ENCODE measurements at places on chromosomes 7 and 10. TPM values are rescaled to one million over a fixed set of nuclear protein-coding genes. Genes with fewer than 3 reads are reported as not detected.

The EPO gene
- 0.39 TPM for total RNA-seq

The GAD2 gene
- total RNA-seq: 19.2 TPM

The EBLN1 gene
- total RNA-seq: not detected

The NME8 gene
- total RNA-seq: not detected

The MCM10 gene
- 0.74 TPM for total RNA-seq

The MET gene
- 13.7 TPM for total RNA-seq

The MEOX2 gene
- total RNA-seq: 0.83 TPM

DNA sequence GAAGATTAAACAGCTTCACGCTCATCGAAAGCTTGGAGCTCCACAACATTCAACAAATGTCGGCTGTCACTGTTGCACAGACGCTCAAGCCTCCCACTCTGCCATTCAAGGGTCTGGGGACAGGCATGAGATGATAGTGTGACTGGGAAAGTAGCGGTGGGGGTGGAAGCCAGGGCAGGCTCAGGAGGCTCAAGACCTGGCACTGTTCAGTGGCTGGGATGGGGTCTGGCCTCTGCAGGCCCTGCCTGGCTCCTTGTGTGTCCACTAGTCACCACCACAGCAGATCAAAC, 13.5 kb upstream of the GTPBP4 start:
- no peak for DNase-seq

GRCh38 chr10:125002047-125002422, 60.1 kb downstream of the ZRANB1 start:
- peak; percentile 9 for DNase-seq

DNA sequence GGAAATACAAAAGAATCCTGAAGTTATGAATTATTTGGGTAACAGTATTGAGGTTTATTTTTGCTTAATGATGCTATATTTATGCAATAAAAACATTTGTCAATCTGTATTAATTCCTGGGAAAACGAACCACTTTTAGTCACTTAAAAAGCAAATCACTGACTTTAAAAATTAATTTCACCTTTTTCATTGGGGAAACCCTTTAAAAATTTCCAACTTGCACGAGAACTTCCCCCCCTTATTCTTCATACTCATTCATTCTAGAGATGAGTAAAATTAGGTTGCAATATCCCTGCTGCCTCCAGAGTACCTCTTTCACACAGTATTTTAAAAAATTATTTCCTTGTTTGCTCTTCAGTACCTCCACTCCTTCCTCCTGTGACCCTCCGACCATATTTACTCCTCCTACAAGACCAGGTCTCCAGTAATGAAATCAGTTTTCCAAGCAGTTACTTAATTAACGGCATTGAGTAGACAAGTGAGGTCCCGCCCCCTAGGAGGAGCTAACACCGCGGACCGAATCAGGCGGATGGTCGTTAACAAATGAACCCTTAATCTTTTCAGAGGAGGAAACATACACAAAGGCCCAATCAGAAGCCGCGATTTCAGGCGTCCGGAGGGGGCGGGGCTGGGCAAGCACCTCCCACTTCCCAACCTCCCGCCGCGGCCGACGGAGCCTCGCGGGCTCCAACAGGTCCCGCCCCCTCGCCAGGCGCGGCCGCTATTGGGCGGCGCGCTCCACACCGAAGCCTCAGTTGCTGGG, 465 bp upstream of the TRIM24 start:
- peak; percentile 98 for DNase-seq

DNA sequence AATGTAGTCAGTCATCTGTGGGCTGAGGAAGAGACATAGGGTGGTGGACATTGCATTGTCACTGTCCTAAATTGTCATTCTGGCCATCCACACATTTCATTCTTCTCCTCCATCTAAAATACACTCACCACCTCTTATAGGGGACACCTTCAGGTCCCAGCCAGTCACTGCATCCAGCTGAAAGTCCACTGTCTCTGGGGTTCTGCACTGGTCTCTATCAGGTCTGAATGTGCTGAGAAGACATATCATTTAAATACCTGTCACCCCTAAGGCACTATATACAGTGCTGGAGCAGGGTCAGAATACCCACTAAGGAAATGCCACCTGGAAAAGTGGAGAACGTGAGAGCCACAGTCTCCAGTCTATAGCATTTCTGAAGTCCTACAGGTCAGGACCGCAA, 29.6 kb downstream of the SH2D4B start:
- DNase-seq: no peak

- DNase-seq: no peak
These were observed 449.1 kb downstream of the XPNPEP1 start for GRCh38 chr10:109474261-109474660.

- DNase-seq: no peak
These were observed 41.4 kb downstream of the NUDCD3 start for GRCh38 chr7:44448922-44449583.

DNA sequence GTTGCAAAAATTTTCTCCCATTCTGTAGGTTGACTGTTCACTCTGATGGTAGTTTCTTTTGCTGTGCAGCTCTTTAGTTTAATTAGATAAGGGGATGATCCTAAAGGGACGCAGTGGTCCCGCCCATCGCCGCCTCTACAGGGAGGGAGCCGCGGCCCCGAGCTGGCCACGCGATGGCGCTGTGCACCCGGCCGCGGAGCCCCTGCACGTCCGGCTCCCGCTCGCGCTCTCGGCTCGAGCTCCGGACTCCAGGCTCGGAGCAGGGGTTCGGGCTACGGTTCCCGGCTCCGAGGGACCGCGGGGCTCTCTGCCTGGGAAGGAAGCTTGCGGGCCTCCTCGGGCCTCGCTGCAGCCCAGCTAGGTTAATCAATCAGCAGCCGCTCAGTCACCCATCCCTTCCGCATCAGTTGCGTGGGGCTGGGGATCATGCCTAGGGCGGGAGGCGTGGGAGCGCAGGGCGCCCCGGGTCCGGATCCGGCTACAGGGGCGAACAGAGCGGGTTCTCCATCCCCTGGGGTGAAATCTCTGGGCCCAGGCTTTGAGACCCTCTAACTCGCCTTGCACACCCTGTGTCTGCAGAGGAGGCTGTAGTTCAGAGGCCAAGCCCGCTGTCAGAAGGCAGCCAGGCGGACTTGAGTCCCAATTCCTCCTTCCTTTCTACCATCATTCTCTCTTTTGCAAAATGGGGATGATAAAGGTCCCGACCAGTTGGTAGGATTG, 97.9 kb downstream of the WDR11 start:
- DNase-seq: peak; percentile 26

GRCh38 chr7:120421151-120421651, 148.2 kb downstream of the KCND2 start:
- DNase-seq: no peak

DNA sequence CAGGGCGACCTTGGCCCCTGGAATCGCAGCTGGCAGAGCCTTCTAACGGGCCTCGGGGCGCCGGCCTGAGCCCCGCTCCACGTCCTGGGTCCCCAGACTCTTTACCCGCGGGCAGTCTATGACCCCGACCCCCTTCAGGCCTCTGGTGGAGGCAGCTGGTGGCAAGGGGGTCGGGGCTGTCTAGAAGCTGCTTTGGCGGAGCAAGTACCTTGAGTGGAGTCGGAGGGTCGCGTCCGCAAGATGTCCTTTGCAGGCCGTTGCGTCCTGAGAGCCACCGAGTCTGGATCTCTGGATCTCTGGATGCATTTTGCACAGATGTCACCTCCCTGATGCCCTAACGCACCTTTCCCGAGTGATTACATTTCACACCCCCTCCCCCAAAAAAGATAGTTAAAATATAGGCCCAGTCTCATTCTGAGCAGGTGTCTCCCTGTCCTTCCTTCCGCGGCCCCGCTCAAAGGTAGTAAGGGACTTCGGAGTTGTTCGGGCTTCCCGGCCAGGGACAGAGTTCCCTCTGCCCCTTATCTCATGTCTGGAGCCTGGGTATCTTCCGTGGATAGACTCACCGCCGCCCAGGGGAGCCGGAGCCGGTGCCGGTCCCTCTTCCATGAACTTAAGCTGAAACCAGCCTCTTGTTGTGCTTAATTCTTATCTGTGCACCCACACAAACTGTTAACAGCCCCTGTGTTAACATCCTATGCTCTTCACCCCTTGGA, 457 bp downstream of the ACADSB start:
- DNase-seq: no peak

GRCh38 chr10:77165445-77166208, 472.0 kb downstream of the KCNMA1 start:
- peak; percentile 33 for DNase-seq

- no peak for DNase-seq
These were observed 274.7 kb upstream of the FZD8 start for GRCh38 chr10:35916791-35917190.

Measured in dorsolateral prefrontal cortex (tissue), 122 donors.